NCI-H1092 (cell line): ENCODE measurements at places on chromosomes 12 and 14.

DNA sequence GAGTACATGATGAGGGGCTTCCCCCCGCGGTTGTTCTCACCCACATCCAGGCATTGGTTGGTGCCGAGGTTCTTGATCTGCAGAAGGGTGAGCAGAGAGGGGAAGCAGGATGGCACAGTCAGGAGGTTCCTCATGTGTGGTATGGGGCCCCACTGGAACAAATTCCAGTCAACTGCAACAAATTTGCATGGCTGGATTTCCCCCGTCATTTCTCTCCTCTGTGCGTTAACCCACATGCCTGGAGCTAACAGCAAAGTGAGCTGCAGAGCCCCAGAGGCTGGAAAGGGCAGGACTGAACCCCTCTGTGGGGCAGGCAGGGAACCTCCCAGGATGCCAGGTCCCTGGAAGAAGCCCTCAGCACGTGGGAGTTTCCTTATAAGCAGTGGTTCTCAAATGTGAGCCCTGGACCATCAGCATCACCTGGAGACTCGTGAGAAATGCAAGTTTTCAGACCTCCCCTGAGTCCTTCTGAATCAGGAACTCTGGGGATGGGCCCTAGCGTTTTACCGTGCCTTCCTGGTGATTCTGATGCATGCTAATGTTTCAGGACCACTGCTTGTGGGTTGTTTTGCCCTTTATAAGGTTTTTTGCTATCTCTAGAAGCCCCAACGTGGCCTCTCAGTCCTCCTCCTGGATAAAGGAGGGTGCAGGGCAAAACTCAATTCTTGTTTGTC, 11.0 kb upstream of the CELA1 start:
- DNase-seq: no peak

DNA sequence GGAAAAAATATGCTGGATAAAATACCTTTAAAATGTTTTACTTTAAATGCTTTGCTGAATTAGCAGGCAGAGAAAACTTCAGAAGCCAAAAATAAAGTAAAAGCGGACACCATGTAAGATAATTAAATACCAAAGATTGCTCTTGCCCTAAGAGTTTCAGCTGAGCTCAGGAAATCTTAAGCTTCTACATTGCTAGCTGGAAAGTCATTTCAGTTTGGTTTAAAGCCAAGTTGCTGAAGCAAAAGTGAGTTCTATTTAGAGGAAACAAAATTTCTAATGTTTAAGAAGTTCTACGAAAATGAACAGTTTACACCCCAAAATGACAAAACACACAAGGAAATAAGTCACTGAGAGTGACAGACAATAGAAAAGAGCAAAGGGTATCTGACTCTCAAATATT, 310.0 kb downstream of the ADAMTS20 start:
- DNase-seq: no peak

GRCh38 chr12:130859161-130859560, 12.7 kb upstream of the RAN start:
- no peak for DNase-seq

GRCh38 chr14:21202463-21203358, 46.8 kb upstream of the OR5AU1 start:
- DNase-seq: no peak

GRCh38 chr14:67514650-67515385, 18.3 kb upstream of the PLEKHH1 start:
- DNase-seq: peak; percentile 37

GRCh38 chr12:26162905-26163304, 32.5 kb upstream of the SSPN start:
- no peak for DNase-seq

DNA sequence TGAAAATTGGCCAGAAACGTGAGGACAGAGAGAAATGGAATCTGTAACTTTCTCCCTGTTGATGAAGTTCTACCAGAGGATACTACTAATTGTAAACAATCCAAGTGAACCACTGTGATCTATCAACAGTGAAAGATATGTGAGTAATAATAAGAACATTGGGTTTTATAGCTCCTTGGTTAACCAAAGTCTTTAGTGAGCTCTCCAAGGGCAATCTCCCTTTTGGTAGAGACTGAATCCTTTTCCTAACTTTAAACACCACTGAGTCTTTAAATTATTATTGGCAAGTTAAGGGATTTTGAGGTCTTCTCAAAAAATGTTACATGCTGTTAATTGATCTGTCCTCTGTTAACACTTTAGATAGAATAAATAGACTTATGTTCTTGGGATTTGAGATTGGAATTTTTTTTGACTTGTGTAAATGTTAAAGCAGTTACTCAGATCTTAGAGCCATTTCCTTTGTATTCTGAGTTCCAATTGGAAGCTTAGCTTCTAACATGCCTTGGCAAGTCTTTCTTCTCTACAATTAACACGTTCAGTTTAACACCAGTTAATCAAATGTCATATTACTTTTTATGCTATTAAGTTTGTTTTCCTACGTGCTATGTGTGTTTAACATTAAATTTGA, 338.2 kb upstream of the DDHD1 start:
- no peak for DNase-seq
